WTC11 (cell line): ENCODE measurements at places on chromosomes 11 and 22. TPM values are rescaled to one million over a fixed set of nuclear protein-coding genes. Genes with fewer than 3 reads are reported as not detected.
A peak's percentile ranks its signal among the peaks of the same experiment; 100 is the strongest.

Gene MAPK11
- total RNA-seq: 1.4 to 2.3 TPM (median 1.9 TPM) in 3 replicates

Gene HEPHL1
- 0.07 to 0.13 TPM (median 0.07 TPM) in 3 replicates for total RNA-seq

Gene HBG2
- 5.1 to 8.7 TPM (median 6.5 TPM) in 3 replicates for total RNA-seq

Gene SCGB1C1
- total RNA-seq: not detected in 3 replicates

Gene MMP12
- not detected in 3 replicates for total RNA-seq

DNA sequence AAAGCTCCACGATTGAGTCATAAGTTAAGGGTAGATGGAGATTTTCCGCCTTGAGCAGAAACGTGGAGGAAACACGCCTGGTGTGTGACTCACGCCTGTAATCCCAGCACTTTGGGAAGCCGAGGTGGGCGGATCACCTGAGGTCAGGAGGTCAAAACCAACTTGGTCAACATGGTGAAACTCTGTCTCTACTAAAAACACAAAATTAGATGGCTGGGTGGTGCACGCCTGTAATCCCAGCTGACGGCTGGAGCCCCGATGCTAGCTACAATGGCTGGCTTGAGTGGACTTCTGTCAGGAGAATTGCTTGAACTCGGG, 17.3 kb upstream of the DGCR8 start:
- no peaks in the 10 kb centered on the region; the same call in 1 of the 2 replicates for H3K27me3 ChIP-seq
- H3K27ac ChIP-seq: 0 out of 2 replicates have a peak overlapping the region, but pooled peaks have one; percentile 73
- no peaks in the 10 kb centered on the region for H3K36me3 ChIP-seq
- H3K4me1 ChIP-seq: no peaks in the 10 kb centered on the region

- no peaks in the 10 kb centered on the region for H3K36me3 ChIP-seq
- no peak for DNase-seq
Observed at GRCh38 chr22:17749605-17750395, 24.5 kb downstream of the BID start.

DNA sequence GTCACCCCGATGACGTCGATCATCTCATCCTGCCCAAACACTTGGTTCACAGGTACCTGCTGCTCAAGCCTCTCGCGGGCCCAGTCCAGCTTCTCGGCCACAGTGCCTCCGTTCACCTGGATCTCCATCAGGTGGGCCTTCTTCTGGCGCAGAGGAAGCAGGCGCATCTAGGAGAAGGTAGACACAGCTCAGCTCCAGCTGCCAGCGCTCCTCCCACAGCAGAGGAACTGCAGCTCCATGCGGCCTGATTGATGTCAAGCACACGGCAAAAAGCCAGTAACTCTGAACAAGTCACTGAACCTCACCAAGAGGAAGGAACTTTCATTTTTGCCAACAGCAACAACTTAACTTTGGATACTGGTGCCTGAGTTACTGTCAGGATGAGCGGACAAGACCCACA, 4.0 kb downstream of the RPL3 start:
- peak overlapping the region; percentile 99 for H3K4me3 ChIP-seq
- peaks cover 57% of the 10 kb centered on the region for H3K4me1 ChIP-seq
- DNase-seq: no peak
- H3K27me3 ChIP-seq: peaks cover 4% of the 10 kb centered on the region; the same call in 1 of the 2 replicates
- peaks cover 82% of the 10 kb centered on the region for H3K36me3 ChIP-seq

DNA sequence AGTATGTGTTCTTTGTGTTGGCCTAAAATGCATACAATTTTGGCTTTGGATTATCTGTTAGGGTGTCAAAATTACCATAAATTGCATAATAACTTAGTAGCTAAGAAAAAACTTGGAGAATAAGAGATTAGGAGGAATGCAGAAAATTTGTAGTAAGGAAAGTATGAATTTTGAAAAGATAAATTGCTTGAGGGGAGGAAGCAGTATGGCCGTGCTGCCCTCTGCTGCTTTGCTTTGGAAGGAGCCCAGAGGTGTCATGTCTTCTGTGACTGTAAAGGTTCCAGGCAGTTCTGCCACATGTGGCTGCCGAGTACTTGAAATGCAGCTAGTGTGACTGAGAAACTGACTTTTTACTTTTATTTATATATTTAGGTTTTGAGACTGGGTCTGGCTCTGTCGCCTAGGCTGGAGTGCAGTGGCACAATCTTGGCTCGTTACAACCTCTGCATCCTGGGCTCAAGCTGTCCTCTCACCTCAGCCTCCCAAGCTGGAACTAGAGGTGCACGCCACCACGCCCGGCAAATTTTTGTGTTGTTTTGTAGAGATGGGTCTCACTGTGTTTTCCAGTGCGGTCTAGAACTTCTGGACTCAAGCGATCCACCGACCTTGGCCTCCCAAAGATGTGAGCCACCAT, 1.8 kb downstream of the ADSL start:
- DNase-seq: peak; percentile 42
- H3K4me1 ChIP-seq: peaks cover 12% of the 10 kb centered on the region
- peak overlapping the region; percentile 96 for H3K4me3 ChIP-seq
- H3K27ac ChIP-seq: no peak overlapping the region
- H3K27me3 ChIP-seq: no peaks in the 10 kb centered on the region

DNA sequence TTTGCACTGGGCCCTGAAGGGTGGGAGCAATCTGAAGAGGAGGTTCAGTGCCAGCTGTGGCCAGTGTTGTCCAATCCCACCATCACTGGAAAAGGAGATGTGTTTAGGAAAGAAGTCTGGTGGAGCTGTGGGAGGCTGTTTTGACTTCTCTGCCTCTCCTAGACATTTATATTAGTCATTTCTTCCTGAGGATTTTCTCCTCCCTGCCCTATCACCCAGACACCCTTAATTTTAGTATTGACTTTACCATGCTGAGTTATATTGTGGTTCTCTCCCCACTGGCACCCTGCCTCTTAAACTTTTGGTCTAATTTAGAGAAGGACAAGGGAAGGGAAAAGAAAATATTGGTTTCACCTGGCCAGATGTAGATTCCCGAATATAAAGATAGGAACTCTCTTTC, 159.1 kb downstream of the WNT11 start:
- no peak for DNase-seq
- H3K4me3 ChIP-seq: no peak overlapping the region
- H3K27ac ChIP-seq: no peak overlapping the region
- H3K27me3 ChIP-seq: no peaks in the 10 kb centered on the region

DNA sequence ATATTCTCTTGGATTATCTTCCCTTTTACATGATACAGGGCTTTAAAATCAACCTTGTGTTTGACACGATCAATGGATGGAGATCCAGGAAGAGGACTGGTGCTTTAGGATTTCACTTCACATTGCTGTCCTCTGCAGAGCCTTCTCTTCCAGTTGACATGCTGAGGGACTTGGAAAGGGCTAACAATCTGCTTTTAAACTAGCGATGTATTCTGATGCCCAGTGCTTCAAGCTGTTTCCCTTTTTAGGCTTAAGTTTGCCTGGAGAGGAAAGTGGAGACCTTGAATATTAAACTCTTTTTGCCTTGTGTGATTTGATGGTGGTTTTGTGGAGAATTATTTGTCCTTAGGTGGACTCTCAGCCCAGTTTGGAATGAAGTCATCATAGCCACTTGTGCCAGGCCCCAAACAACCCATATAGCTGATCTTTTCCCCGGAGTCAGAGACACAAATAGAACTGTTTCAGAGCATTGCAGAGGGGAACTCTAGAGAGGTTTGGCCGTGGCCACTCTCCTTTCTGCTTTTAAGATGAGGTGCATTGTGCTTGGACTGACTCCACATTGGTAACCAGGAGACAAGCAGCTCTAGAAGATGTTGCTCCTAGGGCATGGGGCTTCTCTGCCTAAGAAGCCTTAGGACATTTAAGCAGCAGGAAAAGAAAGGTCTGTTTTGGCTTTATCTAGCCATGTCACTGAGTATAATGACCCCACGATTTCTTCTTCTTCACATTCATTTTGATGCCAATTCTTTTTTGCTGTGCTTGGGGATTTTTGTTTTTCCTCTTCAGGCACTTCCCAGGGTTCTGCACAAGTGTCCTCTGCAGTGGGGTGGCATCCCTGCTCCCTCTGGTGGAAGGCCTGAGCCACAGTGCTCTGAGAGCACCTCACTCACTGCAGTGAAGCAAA, 152.8 kb downstream of the NCAM1 start:
- peak; percentile 62 for DNase-seq
- no peak overlapping the region for H3K4me3 ChIP-seq
- no peaks in the 10 kb centered on the region for H3K36me3 ChIP-seq
- H3K27me3 ChIP-seq: no peaks in the 10 kb centered on the region
- H3K27ac ChIP-seq: no peak overlapping the region
- H3K4me1 ChIP-seq: peaks cover 5% of the 10 kb centered on the region

DNA sequence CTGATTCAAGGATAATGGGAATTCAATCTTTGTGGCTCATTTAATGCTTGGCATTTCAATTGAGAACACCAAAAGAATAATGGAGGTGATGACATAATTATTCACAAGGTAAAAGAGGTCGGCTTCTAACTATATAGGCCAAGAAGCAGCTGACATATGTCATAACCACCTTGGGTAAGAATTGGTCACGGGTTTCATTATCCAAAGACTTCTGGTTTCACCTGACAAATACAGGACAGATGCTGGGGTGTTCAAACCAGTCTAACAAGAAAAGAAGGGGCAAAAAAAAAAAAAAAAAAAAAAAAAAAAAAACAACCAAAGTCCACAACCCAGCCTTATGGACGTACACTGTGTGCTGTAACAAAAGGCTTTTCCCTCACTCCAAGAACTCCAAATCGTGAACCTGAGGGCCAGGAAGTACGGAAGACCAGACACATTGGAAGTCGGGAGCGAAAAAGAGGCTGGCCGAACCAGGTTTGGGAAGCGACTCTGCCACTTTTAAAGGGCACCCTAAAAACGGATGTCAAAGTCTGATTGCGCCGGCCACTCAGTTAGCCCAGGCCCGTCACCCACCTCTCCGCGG, 385 bp downstream of the HARBI1 start:
- peak overlapping the region; percentile 93 for H3K4me3 ChIP-seq
- DNase-seq: no peak
- peaks cover 23% of the 10 kb centered on the region for H3K4me1 ChIP-seq
- peaks cover 7% of the 10 kb centered on the region for H3K36me3 ChIP-seq

GRCh38 chr11:119585043-119585781, 143.8 kb downstream of the NECTIN1 start:
- peak; percentile 63 for DNase-seq
- peaks cover 17% of the 10 kb centered on the region for H3K36me3 ChIP-seq
- H3K27ac ChIP-seq: no peak overlapping the region
- peak overlapping the region; percentile 75 for H3K4me3 ChIP-seq
- H3K27me3 ChIP-seq: peaks cover 43% of the 10 kb centered on the region

DNA sequence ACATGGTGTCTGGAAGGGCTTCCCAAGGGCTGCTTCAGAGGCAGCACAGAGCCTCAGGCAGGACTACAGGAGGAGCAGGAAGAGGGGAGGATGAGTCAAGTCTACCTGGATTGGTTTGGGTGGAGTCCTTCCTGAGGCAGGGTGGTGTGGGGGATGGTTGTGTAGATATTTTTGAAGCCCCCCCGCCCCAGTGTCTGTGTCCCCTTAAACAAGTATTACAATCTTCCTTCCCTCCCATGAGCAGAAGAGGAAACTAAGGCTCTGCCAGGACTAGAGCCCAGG, 34.7 kb upstream of the FCHSD2 start:
- no peaks in the 10 kb centered on the region for H3K36me3 ChIP-seq
- no peak overlapping the region for H3K4me3 ChIP-seq
- H3K27ac ChIP-seq: no peak overlapping the region
- DNase-seq: no peak
- no peaks in the 10 kb centered on the region; the same call in 1 of the 2 replicates for H3K27me3 ChIP-seq

DNA sequence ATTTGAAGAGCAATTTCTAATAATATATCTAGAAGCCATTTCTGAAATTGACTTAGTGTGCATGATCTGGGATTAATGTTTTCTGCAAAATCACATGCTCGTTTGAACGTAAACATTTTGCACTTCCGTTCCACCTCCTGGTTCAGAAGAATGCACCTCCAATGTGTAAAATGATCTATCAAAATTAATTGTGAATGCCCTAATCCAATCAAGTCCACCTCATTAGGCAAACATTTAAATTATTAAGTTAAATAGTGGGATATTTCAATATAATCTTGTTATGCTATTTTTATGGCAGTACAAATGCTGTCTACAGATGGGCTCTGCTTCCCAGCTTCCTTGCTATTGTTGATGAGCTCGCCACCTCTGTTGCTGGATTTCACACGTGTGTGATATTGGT, 542.5 kb downstream of the INSC start:
- no peaks in the 10 kb centered on the region for H3K36me3 ChIP-seq
- DNase-seq: no peak
- H3K27me3 ChIP-seq: no peaks in the 10 kb centered on the region; the same call in 1 of the 2 replicates
- H3K4me1 ChIP-seq: peaks cover 7% of the 10 kb centered on the region; the same call in 1 of the 2 replicates

DNA sequence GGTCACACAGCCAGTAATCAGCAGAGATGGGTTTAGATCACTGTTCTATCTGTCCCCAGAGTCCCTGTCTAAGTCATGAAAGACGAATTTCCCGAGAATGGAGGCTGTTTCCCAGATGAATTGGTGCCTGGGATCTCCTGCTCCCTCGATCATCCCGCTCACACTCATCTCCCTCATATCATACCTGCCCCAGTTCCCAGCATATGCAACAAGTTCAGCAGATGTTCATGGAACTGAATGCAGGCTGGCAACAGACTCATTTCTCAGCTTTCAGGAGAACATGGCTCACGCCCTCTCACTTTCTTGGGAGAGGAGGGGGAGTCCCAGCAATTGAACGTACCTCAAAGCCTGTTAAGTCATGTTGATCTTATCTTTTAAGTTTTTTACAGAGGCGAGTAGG, 22.1 kb downstream of the CD6 start:
- no peak overlapping the region for H3K27ac ChIP-seq
- H3K4me3 ChIP-seq: no peak overlapping the region
- H3K27me3 ChIP-seq: peaks cover 12% of the 10 kb centered on the region; the same call in 1 of the 2 replicates
- H3K4me1 ChIP-seq: no peaks in the 10 kb centered on the region
- H3K36me3 ChIP-seq: no peaks in the 10 kb centered on the region
- no peak for DNase-seq

GRCh38 chr22:41838842-41839618, 6.1 kb downstream of the SREBF2 start:
- H3K4me3 ChIP-seq: no peak overlapping the region
- H3K27me3 ChIP-seq: no peaks in the 10 kb centered on the region
- no peak for DNase-seq
- peaks cover 45% of the 10 kb centered on the region for H3K36me3 ChIP-seq
- H3K4me1 ChIP-seq: peaks cover 54% of the 10 kb centered on the region

- DNase-seq: no peak
- H3K27ac ChIP-seq: no peak overlapping the region
- H3K27me3 ChIP-seq: no peaks in the 10 kb centered on the region
- H3K4me1 ChIP-seq: peaks cover 19% of the 10 kb centered on the region
- no peak overlapping the region for H3K4me3 ChIP-seq
Observed at GRCh38 chr11:75272391-75272790, 31.8 kb downstream of the TPBGL start.
